Sigmoid colon (tissue), 7 donors: ENCODE measurements at places on chromosomes 4 and X. TPM values are rescaled to one million over a fixed set of nuclear protein-coding genes. Genes with fewer than 3 reads are reported as not detected.

The MAOB gene
- 35.3 TPM for total RNA-seq

The C4orf51 gene
- not detected for total RNA-seq

The TMEM156 gene
- total RNA-seq: 0.66 TPM

The CHST7 gene
- total RNA-seq: 8.6 TPM

The RAB33A gene
- not detected for total RNA-seq

The ABHD18 gene
- total RNA-seq: 6.7 TPM

DNA sequence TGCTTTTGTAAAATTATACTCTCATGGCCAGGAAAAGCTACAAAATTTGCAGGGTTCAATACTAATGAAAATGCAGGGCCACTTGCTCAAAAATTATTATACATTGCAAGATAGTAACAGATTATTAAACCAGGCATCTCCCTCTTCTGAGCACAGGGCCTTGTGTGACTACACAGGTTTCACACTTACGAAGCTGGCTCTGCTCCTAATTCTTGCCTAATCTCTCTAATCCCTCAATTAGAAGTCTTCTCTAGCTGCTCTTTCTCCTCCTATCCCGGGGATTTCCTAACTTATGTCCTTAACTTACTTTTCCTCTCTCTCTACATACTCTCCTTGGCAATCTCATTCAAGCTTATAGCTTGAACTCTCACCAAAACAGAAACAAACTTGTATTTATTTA is 168.3 kb downstream of the AREG start:
- no peak for DNase-seq

GRCh38 chr4:111399623-111400022 is 745.6 kb upstream of the FAM241A start:
- no peak for DNase-seq

- peak; percentile 39 for DNase-seq
Observed at GRCh38 chrX:68941385-68941952, 112.6 kb downstream of the EFNB1 start.

GRCh38 chr4:7787067-7787466 is 152.6 kb downstream of the AFAP1 start:
- peak; percentile 50 for DNase-seq

DNA sequence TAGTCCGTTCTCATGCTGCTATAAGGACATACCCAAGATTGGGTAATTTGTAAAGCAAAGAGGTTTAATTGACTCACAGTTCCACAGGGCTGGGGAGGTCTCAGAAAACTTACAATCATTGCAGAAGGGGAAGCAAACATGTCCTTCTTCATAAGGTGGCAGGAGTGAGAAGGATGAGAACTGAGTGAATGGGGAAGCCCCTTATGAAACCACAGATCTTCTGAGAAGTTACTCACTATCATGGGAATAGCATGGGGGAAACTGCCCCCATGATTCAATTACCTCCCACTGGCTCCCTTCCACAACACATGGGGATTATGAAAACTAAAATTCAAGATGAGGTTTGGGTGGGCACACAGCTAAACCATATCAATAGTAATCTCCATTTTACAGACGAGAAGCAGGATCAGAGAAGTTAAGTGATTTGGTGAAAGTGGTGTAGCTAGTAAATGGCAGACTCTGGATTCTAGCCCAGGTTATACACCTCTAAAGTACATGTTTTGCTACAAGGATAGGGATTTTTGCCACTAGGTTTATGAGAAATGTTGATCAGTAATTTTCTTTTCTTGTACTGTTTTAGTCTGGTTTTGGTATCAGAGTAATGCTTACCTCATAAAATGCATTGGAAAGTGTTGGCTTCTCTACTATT is 47.3 kb upstream of the C1GALT1C1 start:
- no peak for DNase-seq

- no peak for DNase-seq
Observed at GRCh38 chr4:73620115-73620792, at the start of gene RASSF6. RASSF6 (minus strand) TSS chr4:73620436; CDS start chr4:73611795, 8,641 bp downstream.

DNA sequence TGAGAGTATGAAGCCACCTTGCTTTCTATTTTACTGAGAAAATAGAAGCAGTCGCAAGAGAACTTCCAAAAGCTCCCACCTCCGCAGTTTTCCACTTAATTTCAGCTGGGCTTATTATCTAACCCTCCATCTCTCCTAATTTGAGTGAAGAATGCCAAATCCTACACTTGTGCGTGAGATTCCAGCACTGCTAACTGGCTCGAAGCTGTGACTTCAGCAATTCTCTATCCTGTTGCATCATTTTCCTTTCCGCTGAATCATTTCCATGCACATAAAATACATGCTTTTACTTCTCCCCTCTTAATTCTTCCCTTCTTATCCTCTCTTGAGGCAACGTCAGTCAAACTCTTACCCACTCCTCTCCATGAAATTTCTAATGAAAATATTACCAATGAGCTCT is 189.5 kb downstream of the GASK1B start:
- DNase-seq: no peak

DNA sequence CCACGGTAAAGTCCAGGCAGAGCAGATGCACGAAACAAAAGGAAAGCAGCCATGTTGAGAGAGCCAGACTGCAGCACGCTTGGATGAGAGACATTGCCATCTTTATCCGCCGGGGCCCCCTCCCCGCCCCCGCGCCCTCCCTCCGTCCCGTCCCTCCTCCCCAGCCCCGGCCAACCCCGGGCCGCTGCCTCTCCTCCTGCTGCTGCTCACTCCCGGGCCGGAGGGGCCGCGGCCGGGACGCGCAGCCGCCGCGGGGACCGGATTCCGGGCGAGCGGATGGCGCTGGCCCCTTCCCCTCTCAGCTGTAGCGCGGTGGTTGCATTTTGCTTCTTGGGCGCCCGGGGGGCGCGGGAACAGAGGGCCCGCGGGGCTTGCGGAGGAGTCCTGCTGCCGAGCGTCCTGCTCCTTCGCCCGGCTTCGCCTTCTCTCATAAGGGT is 542 bp downstream of the RNF150 start:
- peak; percentile 81 for DNase-seq

GRCh38 chrX:110920991-110921390 is 125.4 kb upstream of the CHRDL1 start:
- DNase-seq: no peak

DNA sequence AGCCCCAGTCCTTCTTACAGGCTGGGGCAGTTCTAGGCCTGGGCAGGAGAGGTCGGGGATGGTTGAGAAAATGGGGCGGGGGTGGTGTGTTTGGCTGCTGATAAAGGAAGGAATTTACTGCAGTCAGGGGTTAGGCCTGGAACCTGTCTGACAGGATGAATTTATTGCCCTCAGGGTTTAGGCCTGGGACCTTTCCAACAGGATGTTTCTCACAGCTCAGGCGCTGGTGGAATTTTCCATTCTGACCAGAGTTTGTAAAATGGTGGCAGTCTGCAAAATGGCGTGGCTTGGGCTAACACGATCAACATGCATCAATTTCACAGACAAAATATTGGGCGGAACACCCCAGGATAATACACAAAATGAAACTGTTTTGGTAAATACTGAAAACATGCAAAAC is 83.5 kb upstream of the SPIN4 start:
- no peak for DNase-seq
